ENCODE measurements at places on chromosomes 3 and 15.

DNA sequence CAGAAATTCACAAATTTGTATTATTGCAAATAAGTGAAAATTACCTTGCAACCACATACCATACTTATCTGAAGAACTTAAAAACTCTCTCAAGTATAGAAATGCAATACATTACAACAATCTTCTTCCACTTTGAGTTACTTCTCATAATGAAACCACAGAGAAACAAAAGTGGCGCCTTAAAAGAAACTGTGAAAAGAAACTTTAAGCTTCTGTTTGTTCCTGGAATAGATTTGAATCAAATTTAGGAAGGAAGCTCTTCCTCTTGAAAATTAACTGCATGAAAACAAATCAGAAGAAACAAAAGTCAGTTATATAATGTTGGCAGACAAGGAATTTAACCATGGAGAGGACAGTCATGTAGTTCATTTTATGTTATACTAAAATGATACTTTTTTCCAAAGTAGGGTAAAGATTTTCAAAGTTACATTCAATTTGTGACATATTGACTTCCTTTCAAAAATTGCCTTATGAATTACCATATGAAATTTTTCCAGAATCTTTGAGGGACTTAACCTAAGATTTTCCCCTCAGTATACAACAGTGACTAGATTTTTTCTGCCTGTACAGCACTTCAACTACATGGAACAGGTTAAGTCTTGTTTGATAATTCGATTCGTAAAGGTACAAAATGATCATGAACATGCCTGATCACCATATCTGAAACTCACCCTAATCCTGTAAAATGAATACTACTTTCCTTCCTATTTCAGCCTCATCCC lies 57.6 kb upstream of the TNFSF10 start:
- DNase-seq: no peak

DNA sequence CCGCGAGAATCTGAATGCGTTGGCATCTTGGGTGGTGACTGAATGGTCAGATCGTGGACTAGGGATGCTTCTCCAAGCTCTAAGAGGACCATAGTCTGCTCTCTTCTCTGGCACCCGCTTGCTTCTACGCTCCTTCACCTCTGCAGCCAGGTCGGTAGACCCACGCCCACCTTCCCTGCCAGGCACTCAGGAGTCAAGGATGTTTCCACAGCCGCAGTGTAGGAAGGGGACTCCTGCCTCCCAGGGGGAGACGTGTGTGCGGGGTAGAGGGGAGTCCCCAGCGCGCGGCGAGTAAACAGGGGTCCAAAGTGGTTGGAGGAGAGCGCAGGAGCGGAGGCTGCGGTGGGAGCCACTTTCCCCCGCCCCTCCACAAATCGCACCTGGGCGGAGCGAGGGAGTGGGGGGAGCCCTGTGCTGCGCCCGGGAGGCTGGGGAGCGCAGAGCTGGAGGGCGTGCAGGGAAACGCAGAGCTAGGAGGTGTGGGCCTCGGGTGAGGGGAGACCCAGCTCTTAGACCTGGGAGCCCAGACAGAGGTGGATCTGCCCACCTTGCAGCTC lies 1.7 kb downstream of the LRRC3B start:
- no peak for DNase-seq

- no peak for DNase-seq
Measured at GRCh38 chr15:51094606-51095569, at the start of gene TNFAIP8L3. TNFAIP8L3 (minus strand) TSS chr15:51094906; CDS start chr15:51094595, 311 bp downstream.

GRCh38 chr3:99765042-99765942 lies 52.4 kb upstream of the CMSS1 start:
- DNase-seq: no peak

DNA sequence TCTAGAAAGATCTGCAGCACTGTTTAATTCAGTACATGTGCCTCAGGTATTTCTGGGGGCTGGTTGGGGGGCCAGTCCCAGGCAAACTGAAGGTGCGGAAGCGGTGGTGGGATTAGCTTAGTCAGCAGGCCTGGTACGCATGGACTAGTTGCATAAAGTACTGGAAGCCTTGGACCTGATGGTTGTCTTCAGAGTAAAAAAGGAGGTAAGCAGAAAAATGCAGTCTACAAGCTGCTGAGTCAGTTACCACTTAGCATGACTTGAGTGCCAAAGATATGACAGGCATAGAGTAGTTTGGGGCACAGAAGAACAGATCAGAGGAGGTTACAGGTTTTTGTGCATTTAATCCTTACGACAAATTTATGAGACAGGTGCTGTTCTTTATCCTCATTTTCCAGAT lies 19.9 kb upstream of the GOLGA8J start:
- DNase-seq: no peak

DNA sequence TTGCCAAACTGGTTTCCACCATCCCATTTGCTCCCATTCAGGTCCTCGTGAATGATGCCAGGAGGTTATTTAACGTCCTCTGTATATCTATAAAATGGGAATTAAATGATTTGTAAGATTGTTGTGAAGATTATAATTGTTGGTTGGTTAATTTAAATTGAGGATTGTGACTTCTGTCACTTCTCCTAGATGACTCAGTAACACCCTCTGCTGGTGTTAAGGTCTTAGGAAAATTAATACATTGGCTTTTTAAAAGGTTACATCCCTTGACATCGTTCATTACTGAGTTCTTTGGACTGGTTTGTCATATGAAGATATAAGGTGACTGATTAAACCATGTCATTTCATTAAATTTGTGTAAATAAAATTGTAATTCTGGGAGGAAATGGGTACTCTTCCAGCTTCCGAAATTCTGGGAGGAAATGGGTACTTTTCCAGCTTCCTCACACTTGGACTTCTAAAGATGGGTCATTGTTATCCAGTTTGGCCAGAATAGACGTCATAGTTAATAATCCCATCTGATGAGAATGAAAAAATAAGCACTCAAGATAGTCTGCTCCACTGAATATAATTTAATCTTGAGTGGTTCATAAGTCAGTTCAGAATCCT lies 33.3 kb upstream of the PAQR5 start:
- no peak for DNase-seq

DNA sequence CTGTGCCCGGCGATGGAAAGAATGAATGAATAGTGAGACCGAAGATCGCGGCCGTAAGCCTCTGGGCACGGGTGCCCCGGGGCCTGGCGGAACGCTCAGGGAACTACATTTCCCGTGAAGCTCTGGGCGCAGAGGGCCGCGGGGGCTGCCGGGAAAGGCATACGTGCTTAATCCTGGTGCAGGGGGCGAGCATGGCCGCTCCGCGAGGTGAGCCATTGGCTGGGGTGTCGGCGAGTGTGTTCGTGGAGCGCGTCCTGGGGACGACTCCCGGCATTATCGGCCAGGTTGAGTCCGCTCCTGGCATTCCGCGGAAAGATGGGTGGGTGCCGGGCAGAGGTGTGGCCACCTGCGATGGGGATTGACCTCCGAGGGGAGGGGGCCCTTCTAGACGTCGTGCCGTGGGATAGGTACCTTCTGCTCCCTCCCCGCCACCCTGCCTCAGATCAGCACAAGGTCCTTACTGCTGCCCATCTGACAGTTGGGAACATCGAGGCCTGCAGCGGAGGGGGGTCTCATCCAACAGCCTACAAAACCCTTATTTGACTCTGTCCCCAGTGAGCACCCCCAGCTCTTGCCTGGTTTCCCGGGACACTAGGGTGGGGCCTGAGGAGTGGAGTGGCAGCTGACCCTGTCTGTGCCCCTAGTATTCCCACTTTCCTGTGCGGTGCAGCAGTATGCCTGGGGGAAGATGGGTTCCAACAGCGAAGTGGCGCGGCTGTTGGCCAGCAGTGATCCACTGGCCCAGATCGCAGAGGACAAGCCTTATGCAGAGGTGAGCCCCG lies at the start of gene MPI:
Gene MPI, plus strand, starts transcription at position 160 of the 782 bp plus-strand sequence. Its CDS starts 32 bp downstream, at position 192.
- DNase-seq: peak; percentile 78

GRCh38 chr3:55721716-55722484 lies 234.8 kb upstream of the WNT5A start:
- DNase-seq: no peak

DNA sequence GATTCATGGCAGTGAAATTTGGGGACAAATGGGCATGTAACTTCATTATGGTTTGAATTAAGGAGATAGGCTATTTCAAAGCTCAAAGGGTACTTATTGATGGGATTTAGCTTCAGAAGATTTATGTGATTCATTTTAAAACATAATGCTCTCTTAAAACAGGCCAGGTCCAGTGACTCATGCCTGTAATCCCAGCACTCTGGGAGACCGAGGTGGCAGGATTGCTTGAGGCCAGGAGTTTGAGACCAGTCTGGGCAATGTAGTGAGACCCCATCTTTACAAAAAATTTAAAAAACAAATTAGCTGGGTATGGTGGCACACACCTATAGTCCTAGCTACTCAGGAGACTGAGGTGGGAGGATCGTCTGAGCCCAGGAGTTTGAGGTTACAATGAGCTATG lies 11.5 kb downstream of the THAP10 start:
- no peak for DNase-seq

DNA sequence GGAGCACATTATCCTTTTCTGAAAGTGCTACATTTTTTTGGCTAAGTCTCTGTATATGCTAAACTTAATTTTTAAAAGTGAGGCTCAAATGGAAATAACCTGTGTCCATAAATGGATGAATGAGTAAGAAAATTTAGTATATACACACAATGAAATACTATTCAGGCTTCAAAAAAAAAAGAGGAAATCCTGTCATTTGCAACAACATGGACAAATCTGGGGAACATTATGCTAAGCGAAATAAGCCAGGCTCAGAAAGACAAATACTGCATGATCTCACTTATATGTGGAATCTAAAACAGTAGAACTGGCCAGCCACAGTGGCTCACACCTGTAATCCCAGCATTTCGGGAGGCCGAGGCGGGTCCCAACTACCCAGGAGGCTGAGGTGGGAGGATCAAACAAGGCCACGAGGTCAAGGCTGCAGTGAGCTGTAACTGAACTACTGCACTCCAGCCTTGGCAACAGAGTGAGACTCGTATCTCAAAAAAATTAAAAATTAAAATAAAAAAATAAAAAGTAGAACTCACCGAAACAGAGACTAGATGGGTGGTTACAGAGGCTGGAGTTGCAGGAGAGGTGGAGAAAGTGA lies 25.8 kb downstream of the CCDC12 start:
- DNase-seq: no peak

DNA sequence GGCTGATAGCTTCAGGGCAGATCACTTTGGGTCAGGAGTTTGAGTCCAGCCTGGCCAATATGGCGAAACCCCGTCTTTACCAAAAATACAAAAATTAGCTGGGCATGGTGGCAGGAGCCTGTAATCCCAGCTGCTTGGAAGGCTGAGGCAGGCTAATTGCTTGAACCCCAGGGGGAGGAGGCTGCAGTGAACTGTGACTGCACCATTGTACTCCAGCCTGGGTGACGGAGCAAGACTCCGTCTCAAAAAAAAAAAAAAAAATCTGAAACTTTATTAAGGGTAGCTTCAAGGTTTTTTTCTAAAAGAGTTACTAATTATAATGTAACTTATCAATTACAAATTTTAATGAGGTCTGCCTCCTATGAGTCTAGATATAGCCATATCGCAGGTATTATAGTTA lies 5.1 kb downstream of the NECTIN3 start:
- no peak for DNase-seq

GRCh38 chr3:46489875-46490274 lies 7.9 kb upstream of the RTP3 start:
- no peak for DNase-seq

- DNase-seq: no peak
Measured at GRCh38 chr15:72474466-72474911, 359 bp downstream of the ARIH1 start.

GRCh38 chr3:120350401-120350941 lies 1.3 kb upstream of the LRRC58 start:
- DNase-seq: no peak

- no peak for DNase-seq
Measured at GRCh38 chr15:75823860-75824613, 19.2 kb upstream of the UBE2Q2 start.

DNA sequence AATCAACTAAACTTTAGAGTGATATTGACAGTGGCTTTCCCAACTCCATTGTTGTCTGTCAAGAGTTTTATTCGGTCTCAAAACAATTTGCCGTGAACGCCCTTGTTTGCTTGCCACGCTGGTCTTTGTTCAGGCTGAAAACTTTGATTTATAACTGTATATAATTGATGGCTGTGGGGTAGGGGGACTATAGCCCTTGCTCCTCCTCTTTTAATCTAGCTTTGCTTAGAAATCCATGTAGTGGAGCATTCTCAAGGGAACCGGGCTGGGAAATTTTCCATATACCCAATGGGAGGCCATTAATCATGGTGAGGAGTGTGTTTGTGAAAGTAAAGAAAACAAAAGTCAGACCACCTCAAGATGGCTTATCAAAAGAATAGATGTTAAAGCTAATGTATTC lies 339.8 kb upstream of the RARB start:
- no peak for DNase-seq

DNA sequence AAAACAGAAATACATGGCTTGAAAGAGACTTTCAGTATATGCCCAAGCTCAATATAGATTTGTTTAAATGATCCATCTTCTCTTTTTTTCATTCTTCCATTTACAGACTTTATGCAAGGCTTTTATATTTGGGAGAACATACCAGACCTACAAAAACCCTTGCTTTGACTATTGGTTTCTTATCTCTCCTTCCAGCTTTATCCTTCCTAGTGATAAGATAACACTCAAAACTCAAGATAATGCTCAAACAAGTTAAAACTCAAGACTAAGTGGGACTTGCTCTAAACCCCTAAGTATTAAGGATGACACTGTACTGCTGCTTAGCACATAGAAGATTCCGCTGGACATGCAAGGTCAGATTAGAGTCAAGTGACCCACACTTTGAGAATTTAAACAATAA lies 8.0 kb downstream of the TUSC7 start:
- DNase-seq: no peak

- DNase-seq: no peak
Measured at GRCh38 chr3:30741889-30742288, 135.5 kb downstream of the TGFBR2 start.

DNA sequence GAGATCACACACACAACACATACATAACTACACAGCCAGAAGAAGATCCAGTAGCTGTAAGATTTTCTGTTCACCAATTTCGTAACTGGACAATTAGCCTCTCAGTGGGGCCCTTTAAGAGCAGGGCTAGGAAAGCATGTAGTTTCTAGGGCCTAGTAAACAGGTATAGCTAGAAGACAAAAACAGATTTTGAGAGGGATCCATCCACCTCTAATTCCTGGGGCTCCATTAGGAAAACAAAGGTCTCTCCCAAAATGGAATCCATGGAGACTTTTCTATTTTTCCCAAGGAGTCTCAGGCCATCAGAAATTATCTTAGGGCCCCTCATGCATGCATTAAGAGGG lies 10.5 kb downstream of the KIF15 start:
- no peak for DNase-seq

GRCh38 chr3:51620543-51620942 lies 50.5 kb upstream of the TEX264 start:
- DNase-seq: no peak

GRCh38 chr3:61532739-61533500 lies 28.5 kb upstream of the PTPRG start:
- DNase-seq: no peak

- DNase-seq: no peak
Measured at GRCh38 chr3:31448035-31448881, 84.5 kb upstream of the STT3B start.

DNA sequence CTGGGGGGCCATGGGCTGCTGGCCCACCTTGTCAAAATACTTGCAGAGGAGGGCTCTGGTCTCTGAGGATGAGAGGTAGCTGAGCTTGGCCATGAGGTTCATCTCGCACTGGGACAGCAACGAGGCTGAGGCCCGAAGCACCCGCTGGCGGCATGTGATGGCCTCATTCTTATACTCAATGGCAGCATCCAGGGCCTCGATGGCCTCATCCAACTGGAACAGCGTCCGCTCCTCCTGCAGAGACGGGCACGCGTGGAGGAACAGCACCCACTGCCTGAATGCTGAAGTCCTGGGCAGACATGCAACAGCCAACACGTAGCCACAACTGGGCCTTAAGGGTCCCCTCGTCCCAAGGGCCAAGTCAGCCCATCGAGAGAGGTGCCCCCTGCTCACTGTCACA lies 25.0 kb downstream of the KIF7 start:
- DNase-seq: no peak
